Right renal cortex interstitium (tissue), 3 donors: ENCODE measurements at places on chromosomes 16 and 17. TPM values are rescaled to one million over a fixed set of nuclear protein-coding genes. Genes with fewer than 3 reads are reported as not detected.

- DNase-seq, result no peak
Measured at GRCh38 chr17:72977771-72978417, 114.6 kb downstream of the SLC39A11 start.

- no peak for DNase-seq
Measured at GRCh38 chr17:29292992-29293889, 707 bp downstream of the NUFIP2 start.

GRCh38 chr17:30600830-30601494 is 123.8 kb downstream of the GOSR1 start:
- DNase-seq, result peak; percentile 29

- DNase-seq, result no peak
Measured at GRCh38 chr16:7492122-7492521, 159.5 kb downstream of the RBFOX1 start.

GRCh38 chr17:81067391-81067811 is 32.5 kb downstream of the BAIAP2 start:
- no peak for DNase-seq

- DNase-seq, result no peak
Measured at GRCh38 chr17:69908626-69909368, 166.2 kb upstream of the KCNJ16 start.

DNA sequence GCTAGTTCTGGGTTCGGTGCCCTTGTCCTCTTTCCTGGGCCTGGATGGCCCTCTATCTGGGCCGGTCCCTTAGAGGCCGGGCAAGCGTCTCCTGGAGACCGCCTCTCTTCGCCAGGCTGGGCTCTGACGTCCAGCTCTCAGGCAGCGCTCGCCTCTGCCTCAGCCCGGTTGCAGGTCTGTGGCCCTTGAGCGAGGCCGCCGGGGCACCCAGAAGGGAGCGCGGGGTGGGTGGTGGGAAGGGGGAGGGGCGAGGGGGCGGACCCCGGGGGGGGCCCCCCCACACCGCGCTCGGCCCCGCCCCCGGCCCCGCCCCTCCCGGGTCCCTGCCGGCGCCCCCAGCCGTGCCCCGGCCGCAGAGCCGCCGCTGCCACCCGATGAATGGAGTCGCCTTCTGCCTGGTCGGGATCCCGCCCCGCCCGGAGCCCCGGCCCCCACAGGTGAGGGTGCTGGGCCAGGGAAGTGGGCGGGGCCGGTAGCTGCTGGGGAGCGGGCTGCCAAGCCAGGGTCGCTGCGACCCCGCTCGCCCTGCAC is at the start of gene ARHGAP23:
Gene ARHGAP23, plus strand, starts transcription at position 353 of the 531 bp plus-strand sequence. Its CDS starts 22 bp downstream, at position 375.
- no peak for DNase-seq

- no peak for DNase-seq
Measured at GRCh38 chr16:30728899-30729672, 19.1 kb upstream of the PHKG2 start.

GRCh38 chr16:68033101-68033500 is 10.0 kb downstream of the DUS2 start:
- DNase-seq, result no peak

- no peak for DNase-seq
Measured at GRCh38 chr17:62819511-62820221, 11.6 kb upstream of the MARCHF10 start.

DNA sequence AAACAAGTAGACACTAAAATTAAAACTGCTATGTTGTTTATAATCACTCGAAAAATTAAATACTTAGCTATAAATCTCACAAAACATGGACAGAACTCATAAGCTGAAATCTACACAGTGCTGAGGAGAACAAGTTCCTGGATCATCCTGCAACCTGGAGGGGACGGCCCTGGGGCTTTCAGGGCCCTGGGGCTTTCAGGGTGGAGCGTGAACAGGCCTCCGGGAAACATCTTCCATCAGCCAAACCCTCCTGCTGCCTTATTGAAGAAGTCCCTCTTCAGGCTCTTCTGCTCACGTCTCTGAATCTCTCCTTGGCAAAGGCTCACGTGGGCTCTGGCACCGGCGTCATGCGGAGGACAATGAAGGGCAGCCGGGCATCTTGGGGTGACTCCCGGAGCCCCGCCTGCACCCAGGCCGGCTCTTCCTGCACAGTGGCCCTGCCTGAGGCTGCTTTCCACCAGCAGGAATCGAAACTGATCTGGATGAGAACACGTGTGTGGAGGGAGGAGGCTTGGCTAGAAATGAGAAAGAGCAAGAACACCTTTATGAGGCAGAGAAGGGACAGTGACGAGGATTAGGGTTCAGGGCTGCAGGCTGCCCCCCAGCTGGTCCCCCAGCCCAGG is 127.3 kb downstream of the CDRT15L2 start:
- DNase-seq, result no peak

DNA sequence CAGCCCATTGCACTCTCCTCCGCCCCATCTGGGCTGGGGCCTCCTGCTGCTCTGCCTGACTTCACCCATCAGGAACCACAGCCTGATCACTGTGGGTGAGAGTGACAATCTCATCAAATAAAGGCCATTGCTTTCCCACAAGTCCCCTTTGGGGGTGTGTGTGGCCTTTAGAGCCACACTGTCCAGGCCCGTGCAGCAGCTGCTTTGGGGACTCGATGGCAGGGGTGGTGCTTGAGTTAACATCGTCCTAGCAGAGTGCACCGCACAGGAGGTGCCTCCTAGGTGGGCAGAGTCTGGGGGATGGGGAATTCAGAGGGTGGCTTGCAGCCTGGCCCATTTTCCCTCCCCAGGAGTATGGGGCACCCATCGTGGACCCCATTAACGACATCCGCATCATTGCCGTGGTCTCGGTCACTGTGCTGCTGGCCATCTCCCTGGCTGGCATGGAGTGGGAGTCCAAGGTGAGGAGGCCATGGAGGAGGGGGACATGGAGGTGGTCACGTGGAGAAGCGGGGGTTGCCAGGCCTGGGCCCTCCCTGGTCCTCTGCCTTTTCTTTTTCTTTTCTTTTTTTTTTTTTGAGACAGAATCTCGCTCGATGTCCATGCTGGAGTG is 5.4 kb downstream of the SLC12A3 start:
- DNase-seq, result no peak

- DNase-seq, result no peak
Measured at GRCh38 chr16:85600530-85601271, 12.4 kb upstream of the GSE1 start.

DNA sequence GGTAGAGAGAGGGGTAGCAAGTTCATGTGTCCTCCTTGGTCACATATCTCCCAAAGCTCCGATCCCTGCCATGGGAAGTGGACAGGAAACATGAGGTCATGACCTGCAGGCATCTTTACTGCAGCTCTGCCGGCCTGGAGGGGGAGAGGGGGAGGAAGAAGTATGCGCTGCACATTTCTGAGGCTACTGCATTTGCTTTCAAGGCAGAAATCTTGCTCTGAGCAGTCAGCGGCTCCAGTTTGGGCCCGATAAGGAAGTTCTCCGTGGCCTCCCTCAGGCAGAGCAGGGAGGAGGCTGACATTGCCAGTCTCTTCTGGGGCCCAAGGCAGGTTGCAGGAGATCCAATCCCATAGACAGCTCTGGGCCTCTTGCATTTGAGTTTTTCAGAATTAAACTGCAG is 1.5 kb upstream of the NHERF1 start:
- no peak for DNase-seq

DNA sequence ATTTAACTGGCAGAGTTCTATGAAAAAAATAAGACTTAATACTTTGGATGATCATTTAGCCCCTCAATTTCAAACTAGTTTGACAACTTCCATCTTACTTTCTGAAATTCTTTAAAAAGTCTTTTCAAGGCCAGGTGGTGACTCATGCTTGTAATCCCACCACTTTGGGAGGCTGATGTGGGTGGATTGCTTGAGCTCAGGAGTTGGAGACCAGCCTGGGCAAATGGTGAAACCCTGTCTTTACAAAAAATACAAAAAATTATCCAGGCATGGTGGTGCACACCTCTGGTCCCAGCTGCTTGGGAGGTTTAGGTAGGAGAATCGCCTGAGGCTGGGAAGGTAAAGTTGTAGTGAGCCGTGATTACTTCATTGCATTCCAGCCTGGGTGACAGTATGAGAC is 154.4 kb downstream of the TANC2 start:
- DNase-seq, result no peak

DNA sequence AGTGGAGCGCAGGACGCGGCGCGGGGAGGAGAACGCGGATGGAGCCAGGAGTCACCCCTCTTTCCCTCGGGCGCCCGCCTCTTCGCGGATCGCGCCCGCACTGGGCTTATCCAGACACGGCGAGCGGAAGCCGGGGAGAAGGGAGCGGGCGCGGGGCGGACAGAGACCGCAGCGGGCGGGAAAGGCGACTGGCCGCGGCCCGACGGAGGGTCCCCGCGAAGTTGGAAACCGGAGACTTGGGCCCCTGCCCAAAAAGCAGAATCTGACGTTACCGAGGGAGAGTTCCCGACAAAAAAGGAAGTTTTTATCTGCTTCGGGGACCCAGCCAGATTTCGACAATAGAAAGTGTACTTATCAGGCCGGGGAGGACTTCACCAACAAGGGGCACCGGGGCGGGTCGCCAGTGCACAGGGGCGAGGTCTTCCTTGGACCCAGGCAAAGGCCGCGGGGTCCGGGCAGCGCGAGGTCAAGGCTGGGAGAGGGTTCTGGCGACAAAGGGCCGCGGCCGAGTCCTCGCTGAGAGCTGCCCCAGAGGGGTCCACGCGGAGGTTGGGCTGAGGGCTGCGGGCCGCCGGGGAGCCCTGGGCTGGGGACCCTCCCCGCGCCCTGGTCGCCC is 519 bp downstream of the ST6GALNAC2 start:
- no peak for DNase-seq

GRCh38 chr16:79509211-79509631 is 91.3 kb downstream of the MAF start:
- DNase-seq, result no peak

DNA sequence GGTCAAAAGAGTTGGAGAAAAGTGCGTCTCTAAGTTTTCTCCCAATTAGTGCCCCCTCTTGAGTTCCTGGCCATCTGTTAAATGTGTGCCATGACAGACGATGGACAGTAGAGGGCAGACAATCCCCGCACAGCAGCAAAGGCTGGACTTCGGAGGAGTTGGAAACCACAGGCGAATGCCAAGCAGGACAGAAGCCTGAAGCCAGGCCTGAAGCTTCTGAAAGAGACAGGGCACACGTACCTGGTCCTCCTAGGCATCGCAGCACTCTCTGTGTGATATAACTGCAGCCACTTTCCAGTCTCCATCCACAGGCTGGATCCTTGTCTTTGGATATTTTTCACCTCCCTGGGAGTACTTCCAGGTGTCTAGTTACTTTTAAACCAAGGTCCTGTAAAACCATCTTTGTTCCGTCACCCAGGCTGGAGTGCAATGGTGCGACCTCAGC is 14.5 kb downstream of the C17orf100 start:
- peak; percentile 63 for DNase-seq

- DNase-seq, result no peak
Measured at GRCh38 chr16:15946257-15947044, 3.0 kb upstream of the ABCC1 start.

- DNase-seq, result no peak
Measured at GRCh38 chr17:49908782-49909714, 59.9 kb upstream of the DLX4 start.

DNA sequence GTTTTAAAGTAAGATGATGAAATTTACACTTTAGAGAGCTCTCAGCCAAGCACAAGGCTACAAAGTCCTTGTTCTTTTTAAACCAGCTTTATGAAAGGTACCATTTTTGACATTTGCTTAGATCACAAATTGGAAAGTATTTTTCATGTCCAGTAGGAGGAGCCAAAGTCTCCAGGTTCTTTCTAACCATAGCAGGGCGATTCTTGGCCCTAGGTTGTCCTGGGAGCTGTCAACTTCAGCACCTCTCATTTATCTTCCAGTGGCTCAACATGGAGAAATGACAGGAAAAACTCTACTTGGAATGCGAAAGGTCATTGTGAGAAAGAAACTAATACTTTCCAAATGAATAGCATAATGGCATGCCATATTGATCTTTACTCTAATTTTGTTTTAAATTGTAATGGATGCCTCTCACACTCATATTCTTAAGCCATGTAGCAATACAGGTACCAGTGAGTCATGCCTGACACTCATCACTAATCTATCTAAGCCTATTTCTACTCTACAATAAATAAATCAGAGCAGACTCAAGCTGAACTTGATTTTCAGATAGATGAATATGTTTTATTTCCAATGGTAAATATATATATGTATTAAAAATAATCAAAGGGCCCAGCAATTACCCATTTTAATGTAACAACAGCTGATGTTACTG is 919.1 kb upstream of the EEF2KMT start:
- DNase-seq, result peak; percentile 38

- no peak for DNase-seq
Measured at GRCh38 chr16:85420501-85421337, 192.4 kb upstream of the GSE1 start.

- DNase-seq, result no peak
Measured at GRCh38 chr17:56694825-56695224, 101.3 kb downstream of the NOG start.

DNA sequence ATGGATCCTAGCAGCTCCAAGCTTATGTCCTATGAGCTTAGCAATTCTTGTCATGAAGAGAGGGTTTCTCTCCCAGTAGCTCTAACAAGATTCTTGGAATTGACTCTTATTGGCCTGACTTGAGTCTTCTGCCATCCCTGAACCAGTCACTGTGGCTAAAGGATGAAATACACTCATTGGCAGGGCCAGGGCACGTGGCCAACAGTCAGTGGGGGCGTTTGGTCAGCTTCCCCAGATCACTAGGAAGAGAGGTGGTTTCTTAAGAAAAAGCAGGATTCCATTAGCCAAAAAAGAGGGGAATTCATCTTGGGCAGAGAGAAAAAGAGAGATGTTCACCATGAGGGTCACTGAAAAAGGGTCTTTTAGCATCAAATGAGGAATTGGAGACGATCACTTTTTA is 363.2 kb downstream of the SNX29 start:
- DNase-seq, result no peak

- no peak for DNase-seq
Measured at GRCh38 chr16:26827386-26827785, 239.3 kb upstream of the C16orf82 start.

GRCh38 chr16:13402601-13403000 is 501.2 kb downstream of the SHISA9 start:
- DNase-seq, result no peak

DNA sequence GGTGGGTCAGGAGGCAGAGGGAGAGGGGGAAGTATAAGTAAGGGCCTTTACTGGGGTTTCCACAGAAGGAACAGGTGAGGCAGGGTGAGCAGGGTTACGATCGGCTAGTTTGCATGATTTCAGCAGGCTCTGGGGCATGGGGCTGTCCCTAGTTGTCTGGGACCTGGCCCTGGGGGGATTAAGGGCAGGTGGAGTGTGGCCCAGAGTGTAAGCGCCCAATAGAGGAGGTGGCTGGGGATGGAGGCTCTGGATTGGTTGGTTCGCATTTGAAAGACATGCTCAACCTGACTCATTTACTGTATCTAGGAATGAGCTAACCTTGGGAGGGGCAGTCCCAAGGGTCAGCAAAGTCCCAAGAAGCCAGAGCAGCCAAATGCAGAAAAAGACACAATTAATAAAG is 230.3 kb downstream of the MAP2K4 start:
- no peak for DNase-seq

Gene CALB2
- polyA plus RNA-seq, result 1.3 TPM

Gene CCDC200
- polyA plus RNA-seq, result 5.7 TPM

Gene TPSAB1
- polyA plus RNA-seq, result not detected

Gene KIF18B
- polyA plus RNA-seq, result 9.7 TPM

Gene MINK1
- polyA plus RNA-seq, result 51.6 TPM

Gene ZCCHC14
- 30.7 TPM for polyA plus RNA-seq

Gene FLYWCH2
- polyA plus RNA-seq, result 18.8 TPM

Gene SCARF1
- 5.0 TPM for polyA plus RNA-seq

Gene NUBP2
- 31.1 TPM for polyA plus RNA-seq

Gene GINS2
- polyA plus RNA-seq, result 21.5 TPM

Gene ZFPM1
- polyA plus RNA-seq, result 1.8 TPM

Gene ZNF688
- 9.0 TPM for polyA plus RNA-seq

Gene FTSJ3
- polyA plus RNA-seq, result 76.9 TPM

Gene OMG
- polyA plus RNA-seq, result 0.19 TPM

Gene GPR139
- not detected for polyA plus RNA-seq

Gene SAMD14
- 12.1 TPM for polyA plus RNA-seq

Gene KRT20
- not detected for polyA plus RNA-seq

Gene NEK8
- polyA plus RNA-seq, result 6.3 TPM

Gene FADS6
- 0.29 TPM for polyA plus RNA-seq
